A549 (cell line): ENCODE measurements at places on chromosomes 3 and 15.

DNA sequence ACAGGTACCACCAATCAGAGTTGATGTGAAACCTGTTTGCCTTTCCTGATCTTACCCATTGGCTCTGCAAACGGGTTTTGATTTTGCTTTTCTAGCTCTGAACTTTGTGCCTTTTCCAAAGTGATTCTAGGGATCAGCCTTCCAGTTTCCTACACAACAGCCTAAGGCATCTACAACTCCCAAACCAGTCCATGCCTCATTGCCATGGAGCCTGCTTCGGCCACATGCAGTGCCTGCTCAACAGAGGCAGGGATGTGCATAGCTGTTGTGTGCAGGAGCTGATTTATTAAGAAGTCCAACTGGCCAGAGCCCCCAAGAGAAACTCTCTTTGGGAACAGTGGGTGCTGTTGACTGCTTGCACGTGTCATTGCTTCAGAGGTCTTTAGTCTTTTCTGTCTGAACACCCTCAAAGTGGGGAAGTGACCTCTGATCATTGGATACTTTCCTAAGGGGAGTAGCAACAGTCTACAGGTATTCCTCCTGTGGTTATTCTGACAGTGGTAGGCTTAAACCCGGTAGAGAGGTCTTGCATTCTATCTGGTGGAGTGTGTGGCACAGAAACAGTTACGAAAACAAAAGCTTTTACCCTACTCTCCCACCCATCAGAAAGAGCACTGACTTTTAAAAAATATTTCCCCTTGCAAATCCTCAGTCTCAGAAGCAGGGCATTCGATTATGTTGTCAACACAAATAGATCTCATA, 36.6 kb upstream of the THSD4 start:
- DNase-seq = no peak

GRCh38 chr3:127802606-127803005, 19.7 kb downstream of the MGLL start:
- DNase-seq = no peak

DNA sequence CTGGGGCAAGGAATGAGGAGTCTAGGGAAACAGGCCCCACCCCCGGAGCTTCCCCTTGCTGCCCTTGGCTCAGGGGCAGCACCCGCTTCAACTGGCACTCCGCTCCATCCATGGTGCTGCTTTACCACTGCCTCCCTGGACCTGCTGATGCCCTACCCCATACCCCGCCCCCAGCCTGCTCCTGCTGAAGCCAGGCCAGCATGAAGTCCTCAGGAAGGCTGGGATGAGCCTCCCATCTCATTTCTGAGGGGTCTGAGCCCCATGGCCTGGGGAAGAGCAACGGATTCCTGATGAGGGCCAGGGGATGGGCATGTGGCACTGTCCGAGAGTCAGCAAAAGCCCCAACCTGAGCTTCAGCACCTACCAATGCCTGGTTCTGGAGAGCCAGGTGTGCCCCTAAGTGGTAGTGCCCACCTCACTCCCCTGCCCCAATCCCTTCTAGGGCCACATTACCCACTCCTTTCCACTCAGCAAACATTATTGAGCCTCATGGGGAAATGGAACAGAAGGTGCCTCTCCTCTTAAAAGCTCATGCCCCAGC, 21.0 kb downstream of the SEC61A1 start:
- DNase-seq = no peak

- no peak for DNase-seq
Measured at GRCh38 chr15:69086427-69087204, 72.1 kb downstream of the NOX5 start.

DNA sequence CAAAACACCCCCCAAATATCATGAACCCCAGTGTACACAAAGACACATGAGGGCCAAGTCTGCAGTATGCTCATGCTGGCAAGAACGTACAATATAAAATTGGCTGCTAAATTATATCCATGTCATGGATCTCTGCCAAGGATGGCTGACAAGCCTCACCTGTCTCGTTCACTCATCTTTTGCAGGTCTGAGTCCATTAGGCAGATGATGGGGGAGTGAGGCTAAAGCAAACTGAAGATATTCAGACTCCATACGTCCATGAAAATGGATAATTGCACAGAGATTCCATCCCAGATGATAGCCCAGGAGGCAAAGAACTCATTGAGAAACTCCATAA, 122.3 kb upstream of the PTPRG start:
- no peak for DNase-seq

DNA sequence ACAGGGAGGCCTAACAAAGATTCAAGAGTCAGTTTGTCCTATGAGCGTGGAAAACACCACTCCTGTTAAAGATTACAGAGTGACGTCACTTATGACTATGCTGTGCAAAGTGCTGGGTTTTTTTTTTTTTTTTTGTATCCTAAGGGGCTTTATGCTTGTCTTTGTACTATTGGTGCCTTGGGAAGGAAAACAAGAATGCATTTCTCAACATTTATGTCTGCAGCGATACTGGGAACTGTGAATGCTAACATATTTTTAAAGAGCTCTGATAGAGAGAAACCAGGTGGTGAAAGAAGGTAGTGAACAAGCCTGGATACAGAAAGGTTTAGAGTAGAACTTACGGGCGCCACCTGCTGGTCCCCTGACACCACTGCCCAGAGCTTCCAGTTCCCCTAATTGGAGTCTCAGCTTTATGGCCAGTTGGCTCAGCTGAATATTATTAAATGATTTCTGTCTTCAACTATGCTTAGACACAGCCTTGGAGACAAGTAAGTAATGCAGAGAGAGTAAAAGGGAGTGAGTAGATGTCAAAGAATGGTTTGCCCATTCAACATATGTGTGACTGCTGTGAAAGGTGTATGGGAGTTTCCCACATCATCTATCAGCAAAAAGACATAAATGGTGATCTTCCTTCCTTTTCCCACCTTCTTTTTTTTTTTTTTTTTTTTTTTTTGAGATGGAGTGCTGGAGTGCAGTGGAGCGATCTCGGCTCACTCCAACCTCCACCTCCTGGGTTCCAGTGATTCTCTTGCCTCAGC, 807.9 kb upstream of the CFAP20DC start:
- DNase-seq = peak; percentile 50

- peak; percentile 82 for DNase-seq
Measured at GRCh38 chr15:83323296-83323711, 38.8 kb upstream of the BNC1 start.

DNA sequence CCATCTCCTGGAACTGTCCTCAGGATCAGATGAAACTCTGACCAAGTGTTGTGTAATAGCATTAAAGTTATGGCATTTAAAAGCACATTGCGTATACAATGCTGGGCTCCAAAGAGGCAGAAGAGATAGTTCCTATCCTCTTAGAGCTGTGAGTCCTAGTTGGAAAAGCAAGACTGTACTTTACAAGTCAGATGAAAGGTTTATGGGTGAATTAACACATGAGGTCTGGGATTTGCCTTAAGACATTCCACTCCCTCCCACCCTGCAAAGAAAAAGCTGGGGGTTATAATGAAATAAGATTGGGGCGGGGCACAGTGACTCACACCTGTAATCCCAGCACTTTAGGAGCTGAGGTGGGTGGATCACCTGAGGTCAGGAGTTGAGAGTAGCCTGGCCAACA, 35.6 kb downstream of the SNAPC5 start:
- DNase-seq = no peak

DNA sequence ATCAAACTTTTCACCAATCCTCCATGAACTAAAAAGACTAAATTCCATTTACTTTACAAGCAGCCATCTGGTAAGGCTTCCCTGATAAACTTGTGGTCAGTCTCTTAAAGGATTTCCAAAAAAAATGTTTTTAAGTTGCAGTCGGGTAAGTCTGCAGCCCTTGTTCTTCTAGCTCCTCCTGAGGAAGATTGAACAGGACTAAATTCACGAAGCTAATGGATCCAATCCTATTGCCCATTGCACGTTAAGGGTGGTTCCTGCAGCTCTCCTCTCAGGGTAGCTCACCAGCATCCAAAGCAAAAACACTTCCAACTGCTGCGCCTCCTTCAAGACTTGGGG, 2.8 kb downstream of the HES1 start:
- no peak for DNase-seq

DNA sequence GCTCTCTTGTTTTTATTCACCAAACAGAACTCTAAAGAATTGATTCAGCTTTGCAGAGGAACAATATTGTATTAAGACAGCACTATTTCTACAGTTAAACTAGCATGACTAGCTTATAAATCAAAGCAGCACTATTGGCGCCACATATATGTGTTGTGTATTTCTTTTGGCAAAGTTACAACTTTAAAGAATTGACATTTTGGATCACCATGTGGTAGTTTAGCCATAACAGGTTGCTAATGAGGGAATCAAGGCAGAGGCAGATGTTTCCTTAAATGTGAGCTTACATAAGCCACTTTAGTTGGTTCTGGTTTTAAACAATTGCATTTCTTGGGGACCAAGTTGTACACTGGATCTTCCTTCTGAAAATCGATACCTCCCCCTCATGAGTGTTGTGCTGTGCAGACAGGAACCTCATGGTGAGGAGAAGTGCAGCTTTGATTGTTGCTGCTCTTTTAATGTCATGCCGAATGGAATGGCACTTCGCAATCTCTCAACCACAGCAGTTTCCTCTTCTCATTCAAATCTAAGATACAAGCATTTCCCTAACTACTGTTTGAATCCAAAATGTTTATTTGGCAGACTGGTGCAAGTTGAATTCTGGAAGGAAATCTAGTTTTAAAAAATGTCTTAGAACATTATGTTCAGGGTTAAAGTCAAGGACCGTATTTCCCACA, 151.2 kb downstream of the MYRIP start:
- DNase-seq = no peak

GRCh38 chr3:24149032-24149431, 203.9 kb downstream of the NR1D2 start:
- peak; percentile 20 for DNase-seq

DNA sequence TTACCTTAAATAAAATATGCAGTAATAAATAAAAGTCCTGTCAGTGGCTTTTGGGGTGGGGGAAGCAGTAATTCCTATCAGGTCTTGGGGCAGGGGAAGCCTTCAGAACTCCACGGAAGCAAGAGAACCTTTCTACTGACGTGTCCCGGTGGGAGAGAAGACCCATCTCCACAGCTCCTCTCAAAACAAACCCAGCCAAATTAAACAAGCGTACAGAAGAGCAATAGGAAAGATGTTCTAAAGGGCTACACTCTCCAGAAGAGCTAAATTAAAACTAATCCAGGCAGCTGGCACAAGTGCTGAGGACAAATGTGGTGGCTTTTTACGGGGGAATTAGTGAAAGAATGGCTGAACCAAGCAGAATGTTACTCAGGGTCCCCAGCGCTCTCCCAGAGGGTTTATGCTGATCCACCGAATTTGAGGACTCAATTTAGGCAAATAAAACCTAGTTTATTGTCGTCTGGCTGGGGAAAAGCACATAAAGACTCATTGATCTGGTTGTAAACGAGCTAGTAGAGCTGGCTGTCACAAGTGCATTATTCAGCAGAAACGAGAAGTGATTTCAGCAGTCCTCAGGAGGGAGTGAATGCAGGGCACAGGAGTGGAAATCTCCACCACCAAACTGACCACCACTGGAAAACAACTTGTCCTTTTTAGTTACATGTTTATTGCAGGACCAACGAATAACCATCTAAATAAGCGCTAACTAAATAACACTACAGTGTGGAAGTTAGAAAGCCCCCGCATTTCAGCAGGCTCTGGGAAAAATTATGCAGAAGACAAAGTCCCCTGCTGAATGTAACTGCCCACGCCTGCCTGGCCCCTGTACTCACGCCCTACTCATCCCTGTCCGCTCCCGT, 13.5 kb downstream of the BFSP2 start:
- DNase-seq = no peak

DNA sequence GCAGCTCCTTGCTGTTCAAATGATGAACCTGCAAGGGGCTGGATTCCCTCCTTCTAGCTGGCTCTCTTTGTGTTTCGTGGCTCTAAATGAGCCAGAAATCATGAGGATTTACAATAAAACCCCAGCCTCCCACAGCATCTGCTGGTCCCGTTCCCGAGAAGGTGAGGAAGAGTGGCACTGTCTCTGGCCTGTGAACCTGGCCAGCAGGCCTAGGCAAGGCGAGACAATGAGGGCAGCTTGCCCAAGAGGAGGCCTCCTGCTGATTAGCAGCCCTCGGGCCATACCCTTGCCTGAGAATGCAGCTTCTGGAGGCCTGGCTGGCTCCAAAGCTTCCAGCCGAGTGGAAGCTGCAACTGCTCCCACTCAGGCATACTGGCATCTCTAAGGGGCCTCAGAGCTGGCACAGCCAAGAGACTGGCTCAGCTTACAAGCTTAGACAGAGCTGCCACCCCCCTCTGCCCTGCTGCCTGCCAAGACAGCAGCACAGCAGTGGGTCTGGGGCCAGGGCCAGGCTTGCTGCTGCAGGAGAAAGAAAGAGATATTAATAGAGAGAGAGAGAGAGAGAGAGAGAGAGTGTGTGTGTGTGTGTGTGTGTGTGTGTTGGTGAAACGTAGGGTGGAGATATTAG, 76.5 kb downstream of the HMG20A start:
- DNase-seq = no peak

DNA sequence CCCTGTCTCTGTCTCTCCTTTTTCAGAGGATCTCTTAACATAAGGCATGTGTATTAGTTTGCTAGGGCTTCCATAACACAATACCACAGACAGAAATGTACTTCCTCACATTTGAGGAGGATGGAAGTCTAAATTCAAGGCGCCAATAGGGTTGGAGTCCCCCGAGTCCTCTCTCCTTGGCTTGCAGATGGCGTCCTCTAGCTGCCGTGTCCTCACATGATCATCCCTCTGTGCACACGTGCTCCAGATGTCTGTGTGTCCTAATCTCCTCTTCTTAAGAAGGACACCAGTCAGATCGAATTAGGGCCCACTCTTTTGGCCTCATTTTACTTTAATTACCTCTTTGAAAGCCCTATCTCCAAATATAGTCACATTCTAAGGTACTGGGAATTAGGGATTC, 23.0 kb upstream of the BFSP2 start:
- DNase-seq = no peak

DNA sequence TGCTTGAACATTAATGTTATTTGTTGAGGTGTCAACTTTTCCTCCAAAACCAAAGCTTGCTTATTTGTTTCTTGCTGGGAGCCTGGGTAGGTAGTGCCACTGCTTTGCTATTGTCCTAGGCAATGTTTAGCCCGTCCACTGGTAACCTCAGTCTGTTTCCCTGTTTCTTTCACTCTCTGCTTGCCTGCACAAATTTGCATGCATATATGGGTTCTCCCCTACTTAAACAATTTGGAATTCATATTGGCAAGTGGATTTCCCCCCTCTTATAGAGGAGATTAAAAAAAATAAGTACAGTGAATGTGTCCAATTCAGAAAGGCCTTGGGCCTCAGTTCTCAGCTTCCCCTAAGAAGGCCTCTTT, 45.0 kb upstream of the BOC start:
- DNase-seq = no peak

GRCh38 chr15:63600001-63600615, 2.9 kb downstream of the FBXL22 start:
- peak; percentile 51 for DNase-seq

DNA sequence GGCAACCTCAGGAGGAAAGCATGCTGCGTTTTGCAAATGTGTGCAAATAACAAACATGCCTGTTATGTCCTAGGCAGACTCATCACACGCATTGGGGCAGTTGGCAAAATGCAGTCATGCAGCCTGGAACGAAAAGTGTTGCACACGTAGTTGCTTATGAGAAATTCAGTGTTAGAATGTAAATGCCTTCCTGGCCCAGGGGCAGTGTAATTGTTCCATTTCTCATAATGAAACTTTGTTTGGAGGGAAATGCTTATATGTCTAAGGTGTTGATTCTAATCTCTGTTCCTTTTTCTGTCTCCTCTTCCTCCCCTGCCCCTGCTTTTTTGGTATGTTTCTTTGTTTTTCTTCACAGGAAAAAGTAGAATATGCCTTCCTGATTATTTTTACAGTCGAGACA, 156.0 kb downstream of the CACNA1D start:
- no peak for DNase-seq
